ENCODE measurements at places on chromosomes 2 and 18. TPM values are rescaled to one million over a fixed set of nuclear protein-coding genes. Genes with fewer than 3 reads are reported as not detected.

DNA sequence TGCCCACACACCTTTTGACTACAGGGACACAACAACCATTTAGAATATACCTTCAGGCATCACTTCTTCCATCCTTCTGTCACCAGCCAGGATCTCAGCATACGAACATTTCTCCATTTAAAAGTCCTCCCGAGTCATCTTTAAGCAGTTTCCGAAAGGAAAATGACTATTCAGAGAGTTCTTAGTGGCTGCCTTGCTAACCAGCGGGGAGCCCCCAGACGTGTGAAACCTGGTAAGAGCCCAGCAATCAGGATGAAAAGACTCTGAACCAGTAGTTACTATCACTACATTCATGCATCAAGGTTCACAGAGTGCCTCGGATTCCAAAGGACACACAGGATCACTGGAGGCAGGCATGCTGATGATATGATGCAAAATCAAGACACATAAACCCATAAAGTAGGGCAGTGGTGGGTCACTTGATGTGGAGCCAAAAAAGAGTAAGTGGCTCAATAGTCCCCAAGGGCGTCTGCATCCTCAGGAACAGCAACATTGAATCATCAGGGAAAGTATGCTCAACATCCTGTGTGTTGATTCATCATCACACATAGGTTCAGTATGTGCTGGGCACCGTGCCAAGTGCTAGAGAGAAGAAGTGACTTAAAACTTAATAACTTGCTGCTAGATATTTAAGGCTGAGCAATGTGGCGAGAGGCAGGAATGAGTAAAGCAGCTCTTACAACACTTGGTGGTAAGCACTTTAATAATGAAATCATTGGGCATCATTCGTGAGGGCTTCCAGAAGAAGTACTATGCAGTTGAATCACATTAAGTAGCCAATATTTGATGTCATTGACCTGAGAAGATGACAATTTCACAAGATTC is 4.4 kb downstream of the CCL20 start:
- DNase-seq: peak; percentile 64

DNA sequence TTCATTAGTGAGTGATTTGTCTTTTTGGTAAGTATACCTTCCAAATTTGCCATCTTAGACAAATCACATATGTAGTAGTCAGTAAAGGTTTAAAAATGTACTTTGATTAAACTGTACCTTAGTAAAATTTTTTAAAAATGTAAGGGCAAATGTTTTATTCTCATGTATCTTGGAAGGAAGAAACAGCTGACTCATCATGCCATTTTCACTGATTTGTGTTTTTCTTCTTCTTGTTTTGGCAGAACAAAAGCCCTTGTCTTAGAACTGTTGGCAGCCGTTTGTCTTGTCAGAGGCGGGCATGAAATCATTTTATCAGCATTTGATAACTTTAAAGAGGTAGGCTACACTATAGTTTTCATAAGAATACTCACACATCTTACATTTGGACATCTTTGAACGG is 136.5 kb downstream of the PRPF40A start:
- no peak for DNase-seq

The BCL11A gene
- total RNA-seq: 23.9 TPM

The CDH2 gene
- 0.88 TPM for total RNA-seq

The DSEL gene
- 5.7 TPM for total RNA-seq

Measured in esophagus squamous epithelium (tissue), 5 donors.